ENCODE measurements at places on chromosomes 13 and 19.

DNA sequence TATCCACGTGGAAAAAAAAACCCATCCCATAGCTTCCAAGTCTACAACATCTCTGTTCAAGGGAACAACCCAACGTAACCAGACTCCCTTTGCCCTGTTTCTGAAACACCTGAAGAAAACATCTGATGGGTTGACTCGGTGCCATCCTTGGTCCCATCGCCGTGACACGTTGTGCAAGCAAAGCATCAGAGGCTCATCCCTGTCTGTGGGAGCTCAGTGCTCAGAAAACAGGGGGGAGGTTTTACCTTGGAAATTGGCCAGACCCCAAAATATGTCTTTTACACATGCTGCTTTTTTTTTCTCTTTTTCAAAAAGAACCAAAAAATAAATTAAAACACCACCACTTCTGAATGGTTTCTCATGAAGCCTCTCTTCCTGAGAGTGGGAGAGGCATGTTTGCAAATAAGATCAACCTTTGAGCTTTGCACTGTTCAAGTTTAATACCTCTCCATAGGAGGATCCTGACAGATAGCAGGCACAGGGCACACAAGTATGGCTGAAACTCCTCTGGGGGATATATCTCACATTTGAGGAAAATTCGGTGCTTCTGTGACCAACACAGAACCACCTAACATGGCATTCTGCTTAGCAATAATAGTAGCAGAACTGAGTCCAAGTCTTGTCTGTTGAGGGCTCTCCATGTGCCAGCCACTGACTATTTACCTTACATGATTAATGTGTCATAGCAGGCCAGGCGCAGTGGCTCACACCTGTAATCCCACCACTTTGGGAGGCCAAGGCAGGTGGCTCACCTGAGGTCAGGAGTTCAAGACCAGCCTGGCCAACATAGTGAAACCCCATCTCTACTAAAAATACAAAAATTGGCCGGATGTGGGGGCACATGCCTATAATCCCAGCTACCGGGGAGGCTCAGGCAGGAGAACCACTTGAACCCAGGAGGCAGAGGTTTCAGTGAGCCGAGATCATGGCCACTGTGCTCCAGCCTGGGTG lies 7.0 kb upstream of the PVR start:
- no peak for DNase-seq

DNA sequence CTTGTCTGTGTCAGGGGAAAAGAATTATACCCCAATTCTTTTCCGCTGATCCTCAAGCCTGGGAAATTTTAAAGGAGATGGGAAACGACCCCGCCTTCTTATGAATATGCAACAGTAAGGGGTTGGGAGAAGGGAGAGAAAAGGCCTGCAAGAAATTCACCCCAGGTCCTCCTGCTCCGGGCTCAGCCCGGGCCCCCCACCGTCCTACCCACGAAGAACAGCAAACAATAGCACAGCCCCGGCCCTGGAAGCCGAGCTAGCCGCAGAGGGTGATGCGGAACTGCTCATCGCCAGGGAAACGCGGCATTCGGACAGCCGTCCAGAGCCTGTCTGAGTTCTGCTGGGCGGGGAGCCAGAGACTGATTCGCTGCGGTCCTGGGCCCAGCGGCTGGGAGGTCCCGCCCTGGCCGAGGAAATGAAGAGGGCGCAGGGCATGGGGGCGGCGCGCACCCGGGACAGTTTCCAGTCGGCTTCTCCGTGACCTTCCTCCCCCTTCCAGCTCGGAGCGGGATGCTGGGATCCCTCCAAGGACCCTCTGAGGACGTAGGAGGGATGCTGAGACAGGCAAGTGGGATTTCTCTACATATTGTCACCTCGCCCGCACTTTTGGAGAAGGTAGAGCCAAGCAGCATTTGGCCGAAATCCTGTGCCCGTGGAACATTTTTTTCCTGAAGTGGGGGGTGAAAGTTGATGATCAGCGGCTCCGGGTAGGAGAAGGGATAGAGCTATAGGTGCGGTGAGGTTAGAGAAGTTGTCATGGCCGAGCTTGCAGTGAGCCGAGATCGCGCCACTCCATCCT lies 82.3 kb upstream of the C1QTNF9B start:
- peak; percentile 75 for DNase-seq

GRCh38 chr13:53151336-53152056 lies 122.9 kb downstream of the OLFM4 start:
- peak; percentile 71 for DNase-seq

DNA sequence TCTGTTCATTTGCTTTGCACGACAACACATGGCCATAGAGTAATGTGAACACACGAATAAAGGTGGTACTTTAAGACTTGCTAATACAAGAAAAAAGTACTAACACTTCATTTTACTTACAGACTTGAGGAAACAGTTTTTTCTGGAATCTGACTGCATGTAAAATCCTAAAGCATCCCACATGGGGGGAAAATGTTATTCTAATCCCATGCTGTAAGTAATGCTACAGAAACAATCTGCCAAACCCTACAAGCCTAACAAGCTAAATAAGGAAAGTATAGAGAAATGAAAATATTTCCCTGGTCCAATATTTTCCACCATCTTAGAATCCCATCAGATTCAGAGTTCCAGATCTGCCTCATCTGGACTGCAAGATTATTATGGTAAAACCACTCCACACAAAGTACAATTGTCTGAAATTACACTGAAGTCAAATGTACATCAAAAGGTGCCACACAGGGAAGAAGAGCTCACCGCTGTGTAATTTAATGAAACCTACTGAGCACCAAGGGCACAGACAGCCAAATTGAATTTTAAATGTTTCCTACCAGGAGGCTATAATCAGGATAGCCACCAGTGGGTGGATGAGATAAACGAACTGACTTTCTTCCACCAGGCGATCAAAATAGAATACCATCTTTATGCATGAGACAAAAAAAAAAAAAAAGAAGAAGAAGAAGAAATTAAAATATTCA lies 22.0 kb downstream of the LHFPL6 start:
- no peak for DNase-seq

GRCh38 chr13:30091691-30092090 lies 215.7 kb downstream of the KATNAL1 start:
- DNase-seq, result no peak

DNA sequence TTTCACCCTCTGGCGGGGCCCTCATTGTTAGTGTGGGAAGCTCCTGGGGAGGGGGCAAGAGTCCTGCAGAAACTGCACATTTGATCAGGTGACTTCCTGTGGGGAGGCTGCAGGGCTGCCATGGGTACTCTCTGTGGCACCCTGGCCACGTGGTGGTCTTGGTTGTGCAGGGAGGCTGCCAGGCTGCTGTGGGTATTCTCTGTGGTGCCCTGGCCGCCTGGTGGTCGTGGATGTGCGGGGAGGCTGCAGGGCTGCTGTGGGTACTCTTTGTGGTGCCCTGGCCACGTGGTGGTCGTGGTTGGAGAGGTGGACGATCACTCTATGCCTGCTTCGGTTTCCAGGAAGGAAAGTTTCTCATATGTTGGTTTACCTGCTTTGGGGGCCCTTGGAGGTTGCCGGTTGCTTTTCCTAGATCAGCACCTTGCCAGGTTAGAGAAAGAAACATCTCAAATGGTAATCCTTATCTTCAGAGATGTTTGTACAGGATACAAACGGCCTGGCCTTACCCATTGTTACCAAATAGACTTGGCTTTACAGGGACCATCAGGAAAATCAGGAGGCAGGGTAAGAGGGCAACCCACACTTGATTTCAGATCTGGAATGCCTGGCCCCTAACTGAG lies 22.9 kb downstream of the TEX29 start:
- DNase-seq, result no peak

DNA sequence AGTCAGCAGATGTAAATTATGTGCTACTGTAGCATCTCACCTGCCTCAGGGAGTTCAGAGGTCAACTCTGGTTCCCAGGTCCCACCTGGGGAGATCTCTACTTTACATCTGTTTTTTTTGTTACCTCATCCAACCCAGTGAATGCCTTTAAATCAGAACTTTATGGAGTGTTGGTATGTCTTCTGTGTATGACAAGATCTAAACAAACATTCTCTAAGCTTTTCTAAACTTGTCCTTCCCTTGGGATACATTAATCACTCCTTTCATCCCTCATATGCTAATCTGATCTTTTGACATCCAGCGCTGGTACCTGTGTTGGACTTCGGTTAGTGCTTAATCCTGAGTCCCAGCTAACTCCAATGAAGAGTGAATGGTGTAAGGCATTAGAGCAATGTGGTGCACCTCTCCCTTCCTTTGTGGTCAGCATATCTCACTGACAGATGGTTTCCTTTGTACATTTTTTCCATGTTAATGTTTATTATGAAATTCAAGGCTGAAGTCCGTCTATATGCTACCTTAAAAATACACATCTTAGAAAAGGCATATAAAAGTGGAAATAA lies 213.4 kb downstream of the ABCC4 start:
- DNase-seq, result peak; percentile 41

GRCh38 chr13:48299591-48299990 lies 4.0 kb upstream of the RB1 start:
- no peak for DNase-seq

DNA sequence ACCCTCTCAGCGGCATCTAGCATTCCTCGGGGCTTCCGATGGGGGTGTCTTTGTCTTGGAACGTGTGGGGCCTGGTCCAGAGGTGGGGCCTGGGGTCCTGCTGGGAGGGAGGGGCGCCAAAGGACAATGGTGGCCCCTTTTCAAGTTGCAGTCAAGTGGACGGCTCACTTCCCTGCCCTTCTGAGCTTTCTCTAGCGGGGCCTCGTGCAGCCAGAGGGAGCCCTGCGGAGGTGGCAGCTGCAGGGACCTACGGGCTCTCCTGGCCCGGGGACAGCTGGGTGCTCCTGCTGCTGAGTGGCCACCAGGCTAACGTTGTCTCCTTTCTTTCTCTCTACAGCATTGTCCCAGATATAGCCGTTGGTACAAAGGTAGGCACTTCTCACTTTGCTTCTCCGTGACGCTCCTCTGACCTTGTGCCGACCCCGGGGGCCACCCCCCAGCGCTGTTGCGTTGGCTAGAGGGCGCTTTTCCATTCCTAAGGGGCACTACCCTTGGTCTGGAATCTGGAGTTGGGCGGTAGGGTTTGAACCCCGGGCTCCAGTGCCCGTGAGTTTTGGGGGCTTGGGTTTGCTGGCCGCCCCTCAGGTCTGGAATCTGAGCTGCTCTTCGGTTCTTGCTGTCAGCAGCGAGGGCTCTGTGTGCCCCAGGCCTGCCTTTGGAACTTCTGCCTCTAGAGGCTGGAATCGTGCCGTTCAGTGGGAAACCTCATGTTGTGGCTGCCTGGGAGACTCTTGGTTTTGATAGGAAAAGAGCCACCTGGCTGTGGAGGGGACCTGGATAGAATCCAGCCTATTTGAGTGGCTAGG lies 2.0 kb downstream of the PTBP1 start:
- peak; percentile 50 for DNase-seq

- no peak for DNase-seq
These were observed 16.3 kb upstream of the TCF3 start for GRCh38 chr19:1668486-1669270.

- no peak for DNase-seq
These were observed 638 bp downstream of the USPL1 start for GRCh38 chr13:30618186-30618929.

DNA sequence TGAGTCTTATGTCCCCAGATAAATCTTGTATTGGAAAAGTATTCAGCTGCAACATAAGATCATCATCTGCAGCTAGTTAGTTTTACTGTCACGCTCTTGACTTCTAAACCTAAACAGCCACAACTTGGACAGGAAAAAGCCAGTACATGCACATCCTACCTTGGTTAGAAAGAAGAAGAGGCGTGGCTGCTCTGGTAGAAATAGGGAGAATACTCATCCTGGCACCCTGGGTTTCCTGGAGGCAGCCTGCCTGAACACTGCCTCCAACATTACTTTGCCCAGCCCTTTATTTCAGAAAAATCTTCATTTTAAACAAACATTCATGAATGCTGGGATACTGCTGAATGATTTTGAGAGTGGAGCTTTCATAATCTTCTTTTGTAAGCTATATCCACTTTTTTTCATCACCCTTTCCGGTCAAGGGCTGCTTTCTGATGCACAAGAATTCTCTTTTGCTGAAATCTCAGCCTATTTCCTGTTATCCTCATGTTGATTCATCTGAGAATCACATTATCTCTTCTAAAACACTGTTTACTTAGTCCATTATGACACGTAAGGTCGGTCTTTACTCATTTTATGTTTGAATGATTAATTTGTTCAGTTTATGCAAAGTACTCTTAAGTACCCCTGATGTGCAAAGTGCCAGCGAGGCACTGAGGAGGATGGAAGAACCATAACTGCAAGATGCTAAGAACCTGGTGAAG lies 55.2 kb downstream of the STARD13 start:
- DNase-seq, result no peak

DNA sequence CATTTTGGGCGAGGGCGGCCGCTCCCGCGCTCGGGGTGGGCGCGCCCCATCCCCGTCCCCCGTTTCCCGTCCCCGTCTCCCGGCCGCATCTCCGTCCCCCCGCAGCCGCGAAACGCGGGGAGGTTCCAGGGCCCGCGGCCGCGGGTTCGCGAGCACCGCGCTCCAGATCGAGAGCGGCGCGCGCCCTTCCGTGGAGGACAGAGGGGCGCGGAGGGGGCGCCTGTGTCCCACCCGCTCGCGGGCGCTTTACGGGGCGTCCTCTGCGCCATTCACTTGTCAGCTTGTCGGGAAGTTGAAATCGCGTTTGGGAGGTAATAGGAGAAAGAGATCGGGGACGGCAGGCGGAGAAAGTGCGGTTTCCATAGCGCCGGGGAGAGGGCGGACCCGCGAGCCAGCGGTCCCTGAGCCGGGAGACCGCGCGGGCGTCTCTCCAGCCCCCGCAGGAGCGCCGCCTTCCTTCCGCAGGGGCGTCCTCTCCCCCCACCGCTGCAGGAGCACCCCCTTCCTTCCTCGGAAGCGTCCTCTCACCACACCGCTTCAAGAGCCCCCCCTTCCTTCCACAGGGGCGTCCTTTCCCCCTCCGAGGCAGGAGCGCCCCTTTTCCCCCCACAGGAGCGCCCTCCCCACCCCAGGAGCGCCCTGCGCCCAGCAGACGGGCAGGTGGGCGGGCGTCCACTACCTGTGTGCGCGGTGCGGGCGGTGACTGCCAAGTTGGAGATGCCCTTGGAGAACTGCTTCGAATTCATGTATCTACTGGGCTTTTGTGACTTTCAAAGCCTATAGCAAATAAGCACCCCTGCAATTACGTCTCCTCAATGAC lies 962 bp upstream of the IRS2 start:
- DNase-seq, result peak; percentile 58

- DNase-seq, result peak; percentile 0
These were observed 32.5 kb downstream of the ZNF567 start for GRCh38 chr19:36719687-36720556.

DNA sequence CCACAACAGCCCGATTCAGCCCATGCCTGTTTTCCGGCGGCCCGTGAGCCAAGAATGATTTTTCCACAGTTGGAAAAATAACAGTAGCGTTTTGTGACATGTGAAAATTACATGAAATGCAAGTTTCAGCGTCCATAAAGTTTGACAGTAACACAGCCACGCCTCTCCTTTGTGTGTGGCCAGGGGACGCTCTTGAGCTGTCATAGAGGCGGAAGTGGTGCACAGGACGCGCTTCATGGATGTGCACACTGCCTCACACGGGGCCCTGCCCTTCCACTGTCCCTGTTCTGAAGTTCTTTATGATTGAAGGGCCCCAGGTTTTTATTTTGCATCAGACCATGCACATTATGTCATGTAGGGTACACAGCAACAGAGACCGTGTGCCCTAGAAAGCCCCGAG lies 12.4 kb upstream of the ELAVL1 start:
- no peak for DNase-seq
